ENCODE measurements at places on chromosomes 1 and 21.
A peak's percentile ranks its signal among the peaks of the same experiment; 100 is the strongest.

GRCh38 chr1:53390736-53391135 is 62.9 kb upstream of the LRP8 start:
- DNase-seq, result no peak

DNA sequence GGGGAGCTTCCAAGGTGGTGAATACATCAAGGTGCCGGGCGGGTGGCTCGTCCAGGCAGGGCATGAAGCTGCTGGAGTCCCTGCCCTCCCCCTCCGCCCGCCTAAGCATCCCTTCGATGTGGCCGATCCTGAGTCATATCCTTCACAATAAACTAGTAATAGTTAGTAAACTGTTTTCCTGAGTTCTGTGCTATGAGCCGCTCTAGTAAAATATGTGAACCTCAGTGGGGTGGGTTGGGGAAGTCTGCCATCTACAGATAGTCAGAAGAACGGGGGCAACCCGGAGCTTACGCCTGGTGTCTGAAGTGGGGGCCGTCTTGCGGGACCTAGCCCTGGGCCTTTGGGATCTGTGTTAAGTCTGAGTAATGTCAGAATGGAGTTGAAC is 21.6 kb downstream of the C2CD2 start:
- DNase-seq, result no peak

GRCh38 chr1:207256869-207257268 is 64.6 kb upstream of the CD55 start:
- no peak for DNase-seq

DNA sequence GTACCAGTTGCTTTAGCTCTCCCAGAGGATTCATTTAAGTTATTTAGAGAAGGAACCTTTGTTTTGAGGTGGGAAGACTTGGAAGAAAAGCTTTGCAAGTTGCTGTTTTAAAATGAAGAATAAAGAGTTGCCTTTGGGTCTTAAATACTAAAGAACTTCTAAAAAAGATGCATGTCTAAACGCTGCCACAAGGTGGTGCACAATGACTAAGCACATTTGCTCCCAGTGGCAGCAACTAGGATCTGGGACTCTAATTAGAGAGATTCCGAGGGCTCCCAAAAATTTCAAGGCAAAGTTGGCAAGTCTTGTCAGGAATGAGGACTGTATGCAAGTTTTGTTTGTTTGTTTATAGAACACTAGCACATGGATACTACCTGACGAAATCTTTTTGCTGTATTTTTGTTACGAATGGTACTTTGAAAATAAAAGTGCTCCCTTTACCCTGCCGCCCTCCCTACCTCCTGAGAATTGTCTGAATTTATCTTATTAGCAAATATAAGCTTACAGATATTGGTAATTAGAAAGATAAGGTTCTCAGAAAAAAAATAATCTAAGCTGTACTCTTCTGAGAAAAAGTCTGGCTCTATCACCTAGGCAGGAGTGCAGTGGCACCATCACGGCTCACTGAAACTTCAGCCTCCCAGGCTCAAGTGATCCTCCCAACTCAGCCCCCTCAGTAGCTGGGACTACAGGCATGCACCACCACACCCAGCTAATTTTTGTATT is 121.8 kb downstream of the HFM1 start:
- DNase-seq, result no peak

- no peak for DNase-seq
Measured at GRCh38 chr1:215219372-215219771, 136.8 kb downstream of the KCNK2 start.

- no peak for DNase-seq
Measured at GRCh38 chr21:18959817-18960216, 556.2 kb upstream of the TMPRSS15 start.

GRCh38 chr1:21302747-21303715 is 12.8 kb upstream of the ECE1 start:
- DNase-seq, result no peak

- no peak for DNase-seq
Measured at GRCh38 chr21:34705011-34705410, 36.2 kb downstream of the CLIC6 start.

GRCh38 chr1:24300971-24301784 is 18.0 kb upstream of the GRHL3 start:
- no peak for DNase-seq

DNA sequence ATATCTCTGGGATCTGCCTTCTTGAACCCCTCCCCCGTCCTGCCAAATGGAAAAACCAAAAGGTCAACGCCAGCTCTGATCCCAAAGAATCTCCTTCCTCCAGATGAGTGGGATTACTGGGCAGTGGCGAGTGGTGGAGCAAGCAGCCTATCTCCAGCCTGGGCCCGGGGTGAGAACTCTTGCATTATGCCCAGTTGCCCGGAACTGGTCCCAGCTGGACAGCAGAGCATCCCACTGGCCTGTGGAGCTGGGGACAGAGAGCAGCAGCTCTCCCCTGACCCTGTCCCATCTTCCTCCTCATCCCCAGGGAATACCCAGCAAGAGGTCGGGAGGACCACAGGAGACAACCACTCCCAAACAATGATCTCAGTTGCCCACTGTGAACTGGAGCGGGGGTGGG is 130.5 kb downstream of the TMEM53 start:
- DNase-seq, result no peak

DNA sequence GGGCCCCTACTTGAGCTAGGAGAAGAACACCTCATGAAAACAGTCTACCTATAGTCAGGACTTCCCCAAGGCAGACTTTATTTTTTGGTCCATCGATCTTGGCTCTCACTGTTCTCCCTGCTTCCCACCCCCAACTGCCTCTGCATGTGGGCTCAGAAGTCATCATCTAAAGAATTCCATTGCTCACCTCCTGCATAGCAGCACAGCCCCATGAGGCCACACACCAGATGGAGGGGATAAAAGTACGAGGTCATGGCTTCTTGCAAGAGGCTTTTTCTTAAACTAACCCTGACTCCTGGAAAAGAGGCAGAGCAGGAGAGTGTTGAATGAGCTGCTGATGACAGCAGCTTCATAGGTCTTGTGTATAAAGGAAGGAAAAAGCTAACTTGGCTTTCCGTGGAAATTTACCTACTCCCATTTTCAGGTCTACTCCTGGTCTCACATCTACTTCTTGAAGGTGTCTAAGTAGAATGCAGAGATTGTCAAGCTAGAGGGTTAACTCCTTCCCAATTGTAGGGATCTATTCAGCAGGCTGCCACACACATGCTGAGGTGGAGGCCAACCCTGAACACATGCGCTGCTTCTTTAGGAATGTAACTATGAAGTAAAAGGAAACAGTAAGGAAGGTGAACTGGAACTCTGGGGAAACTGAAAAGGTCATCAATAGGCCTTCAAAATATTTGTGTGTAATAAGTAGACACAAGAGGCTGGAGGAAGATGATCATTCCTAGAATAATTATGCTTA is 18.7 kb downstream of the WNT2B start:
- DNase-seq, result no peak

DNA sequence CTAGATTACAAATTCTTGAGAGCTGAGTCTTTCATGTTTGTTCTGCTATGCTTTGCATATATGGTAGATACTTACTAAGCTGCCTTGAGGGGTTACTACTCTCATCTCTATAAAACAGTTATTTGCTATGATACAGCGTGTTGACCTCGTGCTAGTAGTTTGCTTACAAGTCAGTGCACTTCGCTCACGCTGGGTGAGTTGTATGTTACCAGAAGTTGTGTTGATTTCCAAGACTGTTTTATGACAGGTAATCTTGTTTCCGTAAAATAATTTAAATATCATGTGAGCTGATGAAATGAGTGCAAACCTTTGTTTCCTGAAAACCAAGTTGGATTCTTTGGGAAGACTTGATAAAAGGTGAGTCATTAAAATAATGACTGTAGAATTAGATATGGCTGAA is 7.3 kb downstream of the MRPS6 start:
- DNase-seq, result no peak

- DNase-seq, result peak; percentile 96
Measured at GRCh38 chr1:43529206-43529731, 1.4 kb upstream of the PTPRF start.

- no peak for DNase-seq
Measured at GRCh38 chr1:35210321-35211119, 17.6 kb upstream of the SFPQ start.

DNA sequence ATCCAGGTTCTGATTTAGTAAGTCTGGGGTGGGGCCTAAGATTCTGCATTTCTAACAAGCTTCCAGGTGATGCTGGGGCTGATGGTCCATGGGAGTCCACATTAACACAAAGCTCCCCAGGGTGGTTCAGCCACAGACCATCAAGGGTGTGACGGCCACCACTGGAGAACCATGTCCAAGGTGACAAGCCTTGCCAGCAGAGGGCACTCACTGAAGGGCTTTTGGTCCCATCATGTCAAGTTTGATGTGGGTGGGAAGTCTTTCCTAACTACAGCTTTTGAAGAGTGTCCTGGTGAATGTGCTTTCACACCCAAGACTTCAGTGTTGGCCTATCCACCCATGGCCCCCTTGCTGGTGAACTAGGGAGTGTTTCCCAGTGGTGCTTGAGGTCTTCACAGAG is 67.1 kb downstream of the UBE2T start:
- no peak for DNase-seq

GRCh38 chr1:198455966-198456365 is 84.5 kb downstream of the ATP6V1G3 start:
- DNase-seq, result no peak

DNA sequence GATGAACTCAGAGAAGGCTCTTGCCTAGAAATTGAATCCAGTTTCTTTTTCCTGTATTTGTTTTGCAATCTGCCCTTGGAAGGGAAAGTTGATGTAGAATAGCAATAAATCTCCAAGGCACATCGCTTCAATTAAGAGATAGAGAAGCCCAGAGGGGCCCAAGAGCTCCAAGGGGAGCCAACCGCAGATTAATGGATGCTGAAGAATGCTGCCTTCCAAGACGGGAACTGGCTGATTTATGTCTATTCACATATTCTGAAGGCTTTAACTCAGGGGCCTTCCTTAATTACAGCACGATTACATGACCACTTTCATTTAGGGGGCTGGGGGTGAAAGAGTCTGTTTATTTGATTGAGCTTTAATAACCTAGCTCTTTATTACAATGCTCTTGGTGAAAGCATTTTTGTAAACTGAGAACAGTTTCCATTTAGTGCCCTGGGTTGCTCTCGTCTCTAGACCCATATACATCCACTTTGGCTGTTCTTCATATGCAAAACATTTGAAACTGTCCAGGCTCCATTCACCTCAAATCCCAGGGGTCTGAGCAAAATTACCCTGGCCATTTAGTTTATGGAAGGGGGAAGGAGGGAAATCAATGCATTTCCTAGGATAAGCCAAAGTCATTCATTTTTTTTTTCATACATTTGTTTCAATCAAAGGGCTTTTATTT is 87.4 kb upstream of the CLDN14 start:
- DNase-seq, result no peak

DNA sequence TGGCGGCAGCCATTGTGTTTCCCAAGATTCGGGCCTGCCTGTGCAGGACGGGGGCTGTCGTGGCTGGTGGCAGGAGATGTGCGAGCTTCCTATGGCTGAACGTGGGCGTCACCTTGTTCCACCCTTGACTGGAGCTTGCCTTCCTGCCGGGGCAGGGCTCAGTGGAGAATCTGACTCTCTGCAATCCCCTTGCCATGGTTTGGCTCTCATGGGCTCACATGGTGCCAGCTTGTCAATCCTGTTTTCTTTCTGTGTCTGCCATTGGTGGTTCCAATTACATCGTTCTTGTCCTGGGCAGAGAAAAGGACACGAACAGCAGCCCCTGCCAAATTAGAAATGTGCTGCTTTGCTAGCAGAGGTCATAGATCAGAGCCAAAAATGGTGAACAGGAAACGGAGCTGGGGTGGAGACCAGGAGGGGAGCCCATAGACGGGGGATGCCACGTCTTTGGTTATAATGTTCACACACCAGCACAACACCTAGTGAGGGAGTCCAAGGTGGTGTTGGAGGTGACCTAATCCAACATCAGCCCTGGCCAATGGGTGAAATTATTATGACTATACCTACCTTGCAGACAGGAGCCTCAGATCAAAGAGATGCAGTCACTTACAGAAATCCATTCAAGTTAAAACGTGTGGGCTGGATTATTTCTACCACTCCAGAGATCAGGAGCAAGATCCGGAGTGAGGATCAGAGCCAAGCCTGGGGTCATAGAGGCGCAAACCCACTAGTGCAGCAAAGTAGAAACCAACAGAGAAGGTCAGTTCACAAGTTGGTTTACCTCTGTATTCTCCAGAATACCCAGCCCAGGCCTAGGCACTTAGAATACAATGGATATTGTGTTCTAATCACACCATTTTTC is 253.1 kb downstream of the SIPA1L2 start:
- DNase-seq, result no peak

DNA sequence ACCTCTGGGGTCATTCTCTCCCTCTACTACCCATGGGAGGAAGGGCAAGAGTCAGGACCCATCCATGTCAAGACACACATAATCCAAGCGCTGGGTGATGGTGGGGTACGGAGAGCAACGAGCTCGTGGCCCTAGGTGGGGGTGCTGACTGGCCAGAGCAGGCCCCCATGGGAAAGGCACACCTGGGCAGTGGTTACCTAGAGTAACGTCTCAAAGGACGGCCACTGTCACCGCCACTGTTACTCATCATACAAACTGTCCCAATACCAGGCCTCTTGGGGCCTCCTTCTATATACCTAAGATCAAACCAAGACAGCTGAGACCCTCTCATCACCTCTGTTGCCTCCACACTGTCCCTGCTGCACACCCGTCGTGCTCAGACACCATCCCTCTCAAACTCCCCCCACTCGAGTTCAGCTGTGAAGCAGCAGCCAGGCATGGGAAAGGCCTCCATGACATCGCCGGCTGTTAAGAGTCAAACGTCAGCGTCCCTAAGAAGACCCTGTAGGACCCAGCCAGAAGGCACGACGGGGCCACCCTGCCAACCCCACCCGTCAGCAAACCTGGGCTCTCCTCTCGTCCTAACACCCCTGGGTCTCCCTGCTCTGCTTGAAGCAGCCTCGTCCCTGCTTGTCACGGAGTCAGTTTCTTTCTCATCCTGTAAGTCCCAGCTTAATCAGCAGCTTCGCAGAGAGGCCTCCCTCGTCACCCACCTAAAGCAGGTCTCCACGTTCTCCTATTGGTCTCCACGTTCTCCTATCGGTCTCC is 15.3 kb downstream of the NPHP4 start:
- no peak for DNase-seq

- peak; percentile 29 for DNase-seq
Measured at GRCh38 chr1:41917835-41918449, 780 bp downstream of the HIVEP3 start.

GRCh38 chr1:41499591-41499990 is 15.1 kb upstream of the EDN2 start:
- no peak for DNase-seq

DNA sequence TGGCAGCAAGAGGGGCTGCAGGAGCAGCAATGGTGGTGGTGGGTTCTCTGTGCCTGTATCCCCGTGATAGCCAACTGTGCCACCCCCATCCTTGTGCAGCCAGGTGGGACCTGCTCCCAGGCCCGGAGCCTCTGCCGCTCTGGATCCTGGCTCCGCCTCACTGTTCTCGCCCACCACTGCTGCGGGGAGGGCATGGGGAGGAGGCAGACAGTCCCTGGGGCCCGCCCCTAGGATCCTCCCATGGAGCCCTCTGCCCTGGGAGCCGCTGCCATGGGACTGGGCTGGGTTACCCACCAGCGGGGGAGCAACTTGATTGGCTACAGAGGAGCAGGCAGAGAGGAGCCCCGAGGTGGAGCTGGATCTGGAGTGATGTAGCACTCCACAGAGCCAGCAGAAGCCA is 31.6 kb downstream of the CD1D start:
- no peak for DNase-seq

- no peak for DNase-seq
Measured at GRCh38 chr21:39193380-39193779, 10.1 kb upstream of the PSMG1 start.

GRCh38 chr1:9732123-9732971 is 80.8 kb downstream of the PIK3CD start:
- DNase-seq, result no peak
